ENCODE measurements at places on chromosomes 13 and 19.

GRCh38 chr13:79385694-79386093 lies 20.4 kb downstream of the RBM26 start:
- DNase-seq = no peak

- DNase-seq = no peak
Observed at GRCh38 chr19:10283301-10284064, 3.3 kb upstream of the ICAM4 start.

- DNase-seq = no peak
Observed at GRCh38 chr13:86567119-86567518, 767.9 kb upstream of the SLITRK6 start.

- no peak for DNase-seq
Observed at GRCh38 chr19:49356382-49356781, 5.8 kb downstream of the TEAD2 start.

- no peak for DNase-seq
Observed at GRCh38 chr19:16671652-16672274, 10.8 kb downstream of the TMEM38A start.

DNA sequence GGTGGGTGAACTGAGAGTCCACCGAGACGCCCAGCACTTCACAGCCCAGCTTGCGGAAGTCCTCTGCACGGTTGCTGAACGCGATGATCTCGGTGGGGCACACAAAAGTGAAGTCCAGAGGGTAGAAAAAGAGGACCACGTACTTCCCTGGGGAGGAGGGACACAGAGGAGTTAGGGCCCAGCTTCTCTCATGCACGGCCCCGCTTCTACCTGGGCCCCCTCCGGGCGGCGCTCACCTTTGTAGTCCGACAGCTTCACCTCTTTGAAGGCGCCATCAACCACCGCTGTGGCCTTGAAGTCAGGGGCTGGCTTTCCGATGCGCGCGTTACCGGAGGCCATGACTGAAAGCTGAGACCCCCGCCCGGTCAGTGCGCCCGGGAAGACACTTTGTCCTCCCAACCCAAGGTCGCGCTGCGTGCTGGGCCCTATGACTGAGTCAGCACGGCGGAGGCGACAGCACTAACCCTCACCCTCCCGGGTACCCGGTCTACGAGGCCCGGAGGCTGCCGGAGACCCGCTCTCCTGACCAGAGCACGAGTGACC lies 606 bp downstream of the PRDX2 start:
- peak; percentile 18 for DNase-seq

- peak; percentile 55 for DNase-seq
Observed at GRCh38 chr19:45508417-45508860, 1.2 kb downstream of the VASP start.
